ENCODE measurements at places on chromosomes 6 and 20.

DNA sequence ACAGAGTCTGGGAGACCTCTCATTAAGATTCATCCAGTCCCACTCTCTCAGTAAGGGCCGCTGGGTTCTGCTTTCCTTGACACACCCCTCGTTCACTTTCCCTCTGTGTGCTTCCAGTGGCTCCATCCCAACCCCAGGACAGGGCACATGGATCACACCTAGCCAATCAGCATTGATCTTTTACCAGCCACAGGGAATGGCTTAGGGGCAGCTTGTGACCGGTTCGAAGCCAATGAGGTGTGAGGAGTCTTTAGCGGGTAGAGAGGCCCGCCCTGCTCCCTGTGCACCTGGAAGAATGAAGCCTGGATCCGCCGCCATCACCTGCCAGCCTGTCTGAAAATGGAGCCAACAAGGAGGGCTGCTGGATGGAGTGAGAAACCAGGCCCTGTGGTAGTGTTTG is 35.2 kb upstream of the OVOL2 start:
- DNase-seq, result no peak

DNA sequence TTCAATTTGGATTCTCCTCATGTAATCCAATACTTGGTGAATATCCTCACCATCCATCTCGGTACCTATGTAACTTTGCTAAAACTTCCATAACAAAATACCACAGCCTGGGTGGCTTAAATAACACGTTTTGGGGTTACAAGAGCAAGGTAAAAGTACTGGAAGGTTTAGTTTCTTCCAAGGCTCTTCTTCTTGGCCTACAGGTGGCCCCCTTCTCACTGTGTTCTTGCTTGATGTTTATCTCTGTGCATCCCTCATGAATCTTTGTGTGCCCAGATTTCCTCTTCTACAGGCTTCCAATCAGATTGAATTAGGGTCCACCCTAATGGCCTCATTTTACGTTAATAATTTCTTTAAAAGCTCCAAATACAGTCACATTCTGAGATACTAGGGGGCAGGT is 163.3 kb upstream of the HCRTR2 start:
- no peak for DNase-seq

GRCh38 chr20:62741701-62742491 is 33.3 kb downstream of the NTSR1 start:
- no peak for DNase-seq

DNA sequence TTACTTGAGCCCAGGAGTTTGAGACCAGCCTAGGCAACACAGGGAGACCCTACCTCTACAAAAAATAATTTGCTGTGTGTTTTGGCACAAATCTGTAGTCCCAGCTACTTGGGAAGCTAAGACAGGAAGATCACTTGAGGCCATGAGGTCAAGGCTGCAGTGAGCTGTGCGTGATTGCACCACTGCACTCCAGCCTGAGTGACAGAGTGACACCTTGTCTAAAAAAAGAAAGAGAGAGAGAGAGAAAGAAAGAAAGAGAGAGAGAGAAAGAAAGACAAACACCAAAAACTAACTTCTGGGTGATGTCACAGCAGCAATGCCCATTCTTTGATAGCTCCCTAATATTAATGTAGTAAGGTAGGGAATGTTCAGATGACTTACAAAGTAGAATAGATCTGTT is 20.4 kb downstream of the USP49 start:
- DNase-seq, result no peak

DNA sequence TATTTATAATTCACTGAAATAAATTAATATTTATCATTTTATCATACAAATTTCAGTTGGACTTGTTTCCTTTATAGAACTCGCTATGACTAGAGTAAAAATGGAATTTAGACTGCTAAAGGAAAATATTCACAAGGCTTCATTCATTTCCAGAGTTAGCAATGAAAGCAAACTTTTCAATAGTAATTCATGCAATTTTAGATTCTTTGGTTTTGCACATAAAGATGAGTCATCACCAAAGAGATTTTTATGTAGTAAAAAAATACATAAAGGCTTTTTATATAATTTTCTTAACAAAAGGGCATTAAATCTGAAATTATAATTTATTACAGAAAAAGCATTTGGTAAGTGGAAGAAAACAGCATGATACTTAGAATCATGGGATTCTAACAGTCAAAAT is 37.2 kb upstream of the STXBP5 start:
- DNase-seq, result no peak

DNA sequence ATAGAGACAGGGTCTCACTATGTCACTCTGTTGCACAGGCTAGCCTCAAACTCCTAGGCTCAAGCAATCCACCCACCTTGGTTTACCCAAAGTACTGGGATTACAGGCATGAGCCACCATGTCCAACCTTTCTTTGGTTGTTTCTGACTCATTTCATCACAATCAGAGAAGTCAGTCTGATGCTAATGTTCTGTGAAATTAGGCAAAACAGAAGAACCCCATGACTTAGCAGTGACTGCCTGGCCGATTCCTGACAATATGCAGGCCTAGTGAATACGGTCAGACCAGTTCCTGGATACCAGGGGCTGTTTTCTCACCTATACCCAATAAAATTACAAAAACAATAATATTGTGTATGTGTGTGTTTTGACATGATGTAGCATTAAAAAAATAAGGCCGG is 58.8 kb upstream of the BTN3A2 start:
- no peak for DNase-seq

DNA sequence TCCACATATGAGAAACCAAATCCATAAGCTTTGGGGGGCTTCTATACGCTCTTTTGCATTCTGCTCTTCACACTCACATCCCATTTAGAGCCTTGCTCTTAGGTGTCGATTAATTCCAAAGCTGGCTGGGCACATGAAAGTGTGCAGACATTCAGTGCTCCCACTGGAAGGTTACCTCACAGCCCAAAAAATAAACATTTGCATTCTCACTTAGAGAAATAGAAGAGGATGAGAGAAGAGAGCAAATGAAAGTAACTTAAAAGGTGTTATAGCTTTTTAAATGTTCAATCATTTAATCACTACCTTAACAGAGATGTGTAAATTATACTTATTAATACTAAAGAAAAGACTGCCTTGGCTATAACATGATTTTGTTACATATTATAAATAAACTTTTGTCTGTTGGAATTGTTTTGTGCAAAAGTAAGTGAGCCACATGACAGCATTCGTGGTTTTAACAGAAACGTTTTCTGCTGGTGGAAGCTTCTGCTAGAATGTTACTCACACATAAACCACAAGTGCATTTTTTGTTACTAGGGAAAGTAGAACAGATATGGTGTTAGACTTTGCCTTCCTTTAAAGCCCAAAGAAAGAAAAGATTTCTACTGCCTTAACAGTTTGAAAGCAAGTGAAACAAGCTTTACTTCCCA is 116.7 kb downstream of the SIM1 start:
- DNase-seq, result peak; percentile 47

GRCh38 chr6:43790031-43790430 is 20.0 kb downstream of the VEGFA start:
- DNase-seq, result peak; percentile 76

- DNase-seq, result no peak
Observed at GRCh38 chr6:47788498-47788884, 6.7 kb downstream of the OPN5 start.

GRCh38 chr6:157585274-157586087 is 204.5 kb downstream of the ZDHHC14 start:
- DNase-seq, result no peak

DNA sequence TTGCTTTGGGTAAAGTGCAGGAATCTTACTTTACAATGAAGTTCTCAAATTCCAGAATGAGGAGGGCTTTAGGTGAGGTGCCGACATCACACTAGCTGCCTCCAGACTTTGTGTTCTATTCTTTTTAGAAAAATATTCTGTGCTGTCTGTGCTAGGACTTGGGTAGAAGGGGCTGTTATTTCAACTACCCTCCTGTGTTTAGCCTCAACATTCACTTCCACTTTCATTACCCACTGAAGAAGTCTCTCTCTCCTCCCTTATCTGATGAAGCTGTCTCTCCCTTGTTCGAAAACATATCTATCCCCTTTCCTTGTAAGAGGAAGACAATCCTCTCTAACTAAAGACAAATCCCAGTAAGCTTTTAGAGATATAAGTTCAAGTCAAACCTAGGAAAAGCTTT is 25.0 kb upstream of the BRPF3 start:
- DNase-seq, result no peak

- no peak for DNase-seq
Observed at GRCh38 chr6:73929405-73929804, 233.4 kb downstream of the CD109 start.

DNA sequence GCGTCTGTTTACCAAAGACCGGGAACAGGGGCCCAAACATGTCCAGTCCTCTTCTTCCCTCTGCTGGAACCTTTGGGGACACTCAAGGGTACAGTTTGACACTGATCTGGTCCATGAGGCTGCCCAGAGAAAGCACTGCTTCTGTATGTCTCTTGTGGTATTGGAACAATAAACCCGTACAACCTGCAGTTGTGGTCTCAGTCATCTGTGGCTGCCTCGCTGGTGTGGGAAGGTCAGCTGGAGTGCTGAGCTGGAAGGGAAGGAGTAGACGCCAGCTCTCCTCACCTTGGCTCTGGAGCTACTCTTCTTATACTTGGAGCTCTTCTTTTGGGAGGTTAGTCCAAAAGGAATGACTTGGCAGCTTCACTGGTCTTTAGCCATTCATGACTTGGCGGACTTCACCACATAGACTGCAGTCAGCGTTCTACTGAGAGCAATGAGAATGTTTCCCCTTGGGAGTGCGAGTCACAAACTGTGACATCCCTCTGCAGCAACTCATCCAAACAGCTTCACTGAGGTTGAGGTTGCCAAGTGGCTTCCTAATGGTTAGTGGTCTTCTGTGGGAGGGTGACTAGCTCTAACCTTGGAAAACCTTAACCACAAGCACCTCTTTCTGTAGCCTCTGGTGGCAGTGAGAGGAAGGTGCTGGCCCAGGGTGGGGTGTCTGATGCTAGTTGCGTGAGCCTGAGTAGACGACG is 81.2 kb downstream of the ASXL1 start:
- DNase-seq, result peak; percentile 72

DNA sequence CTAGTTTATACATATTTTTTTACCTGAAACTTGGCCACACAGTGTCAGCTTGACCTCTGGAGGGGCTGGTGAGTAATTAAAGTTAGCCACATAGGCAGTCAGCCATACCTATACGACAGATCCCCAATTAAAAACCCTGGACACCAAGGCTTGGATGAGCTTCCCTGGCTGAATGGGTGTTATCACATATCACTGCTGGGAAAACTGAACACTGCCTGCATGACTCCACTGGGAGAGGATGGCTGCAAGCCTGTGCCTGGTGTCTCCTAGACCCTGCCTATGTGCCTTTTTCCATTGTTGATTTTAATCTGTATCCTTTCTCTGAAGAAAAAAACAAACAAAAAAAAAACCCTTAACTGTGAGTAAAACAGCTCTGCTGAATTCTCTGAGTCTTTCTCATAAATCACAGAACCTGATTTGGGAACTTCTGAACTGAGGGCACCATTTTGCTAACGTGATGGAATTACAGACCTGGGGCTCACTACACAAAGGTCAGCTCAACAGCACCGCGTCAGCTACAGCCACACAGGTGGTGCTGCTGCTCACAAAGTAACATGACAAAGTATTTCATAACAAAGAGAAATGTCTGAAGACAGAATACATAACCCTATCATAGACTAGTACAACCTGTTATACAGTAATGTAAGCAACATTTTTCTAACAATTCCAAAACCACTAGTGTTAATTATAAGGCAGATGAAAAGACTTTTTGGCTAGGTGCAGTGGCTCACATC is 97.0 kb downstream of the SLC23A2 start:
- DNase-seq, result no peak

DNA sequence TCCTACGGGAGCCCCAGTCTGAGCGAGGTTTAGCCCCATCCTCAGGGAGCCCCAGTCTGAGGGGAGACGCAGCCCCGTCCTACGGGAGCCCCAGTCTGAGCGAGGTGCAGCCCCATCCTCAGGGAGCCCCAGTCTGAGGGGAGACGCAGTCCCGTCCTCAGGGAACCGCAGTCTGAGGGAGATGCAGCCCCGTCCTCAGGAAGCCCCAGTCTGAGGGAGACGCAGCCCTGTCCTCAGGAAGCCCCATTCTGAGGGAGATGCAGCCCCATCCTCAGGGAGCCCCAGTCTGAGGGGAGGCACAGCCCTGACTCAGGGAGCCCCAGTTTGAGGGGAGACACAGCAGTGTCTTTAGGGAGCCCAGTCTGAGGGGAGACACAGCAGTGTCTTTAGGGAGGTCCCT is 27.9 kb downstream of the VEGFA start:
- no peak for DNase-seq

DNA sequence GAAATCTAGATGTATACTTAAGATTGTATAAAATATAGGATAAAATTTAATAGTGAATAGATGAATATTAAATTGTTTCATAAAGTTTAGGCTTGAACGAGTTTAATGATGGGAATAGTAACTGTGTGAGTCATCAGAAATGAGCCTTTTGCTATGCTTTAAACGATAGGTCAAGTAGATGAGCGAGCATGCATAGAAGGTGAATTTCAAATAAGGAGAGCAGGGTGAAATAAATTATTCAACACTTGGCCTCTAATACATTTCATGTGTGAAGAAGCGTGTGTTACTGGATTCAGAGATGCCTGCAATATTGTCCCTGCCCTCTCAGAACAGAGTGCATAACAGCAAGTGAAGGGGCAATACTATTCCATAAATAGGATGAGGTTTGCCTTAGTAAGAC is 74.4 kb upstream of the EYA4 start:
- no peak for DNase-seq

DNA sequence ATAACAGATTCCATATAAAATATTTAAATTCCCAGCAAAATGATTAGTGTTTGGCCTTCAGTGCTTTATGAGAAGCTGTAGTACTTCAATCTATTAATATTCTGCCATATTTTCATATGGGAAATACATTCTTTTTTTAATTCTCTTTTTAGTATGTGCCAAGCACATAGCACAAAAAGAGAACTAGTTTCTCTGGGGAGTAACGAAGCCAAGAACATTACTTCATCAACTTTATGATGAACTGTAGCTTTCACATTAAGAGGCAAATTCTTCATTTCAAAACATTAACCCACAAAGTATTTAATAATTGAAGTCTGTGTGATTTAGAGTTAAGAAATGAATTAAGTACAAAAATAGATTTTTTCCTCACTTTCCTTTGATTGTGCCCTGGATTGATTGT is 281.0 kb upstream of the EYS start:
- no peak for DNase-seq

- no peak for DNase-seq
Observed at GRCh38 chr6:9521152-9521530, 893.7 kb downstream of the TFAP2A start.

Data from AG20443 (cell line).